Activated CD4-positive, alpha-beta T cell treated with anti-CD3 and anti-CD28 coated beads for 36 hours (primary cell): ENCODE measurements at places on chromosomes 3 and 15. TPM values are rescaled to one million over a fixed set of nuclear protein-coding genes. Genes with fewer than 3 reads are reported as not detected.

Gene ARID3B
- total RNA-seq: 23.9 TPM

GRCh38 chr15:95448531-95449229 lies 881.8 kb upstream of the NR2F2 start:
- H3K4me1 ChIP-seq: peaks cover 16% of the 10 kb centered on the region
- no peak overlapping the region for H3K4me3 ChIP-seq
- no peak overlapping the region for H3K27ac ChIP-seq
- no peaks in the 10 kb centered on the region for H3K27me3 ChIP-seq
- no peaks in the 10 kb centered on the region for H3K36me3 ChIP-seq

Gene TXNRD3
- total RNA-seq: 3.5 TPM

GRCh38 chr3:58260733-58261132 lies 23.1 kb downstream of the ABHD6 start:
- no peaks in the 10 kb centered on the region for H3K27me3 ChIP-seq
- DNase-seq: peak; percentile 12
- H3K4me1 ChIP-seq: no peaks in the 10 kb centered on the region
- H3K36me3 ChIP-seq: peaks cover 9% of the 10 kb centered on the region
- H3K27ac ChIP-seq: no peak overlapping the region
- no peak overlapping the region for H3K4me3 ChIP-seq

- H3K27me3 ChIP-seq: peaks cover 3% of the 10 kb centered on the region
- DNase-seq: no peak
- H3K4me1 ChIP-seq: no peaks in the 10 kb centered on the region
- no peak within 1 kb of the TSS for H3K4me3 ChIP-seq
- H3K36me3 ChIP-seq: no peaks in the 10 kb centered on the region
Measured at GRCh38 chr3:21750831-21751391, at the start of gene ZNF385D. Gene ZNF385D, minus strand, starts transcription at chr3:21751210. Its CDS starts 294 bp downstream, at chr3:21750916.

DNA sequence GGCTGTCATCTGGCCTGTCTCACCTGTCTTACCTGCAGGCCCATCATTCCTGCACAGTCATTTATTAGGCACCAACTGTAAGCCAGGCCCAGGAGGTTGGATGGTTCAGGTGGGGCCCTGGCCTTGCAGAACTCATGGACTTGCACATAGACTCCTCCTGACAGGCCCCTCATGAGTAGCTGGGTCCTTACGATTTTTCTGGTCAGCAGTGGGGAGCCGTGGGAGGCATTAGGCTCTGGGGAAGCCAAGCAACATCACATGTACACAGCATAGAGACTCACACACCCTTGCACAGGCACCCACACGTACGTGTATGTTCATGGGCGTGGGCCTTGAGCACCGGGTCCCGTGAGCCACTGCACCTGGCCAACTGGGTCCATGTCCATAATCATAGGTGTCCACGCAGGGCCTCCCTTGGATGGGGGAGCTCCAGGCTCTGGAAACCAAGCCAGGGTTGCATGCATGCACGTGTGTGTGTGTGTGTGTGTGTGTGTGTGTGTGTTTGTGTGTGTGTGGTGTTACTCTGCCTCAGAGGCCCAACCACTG lies 20.3 kb downstream of the CISH start:
- peaks cover 92% of the 10 kb centered on the region for H3K4me1 ChIP-seq
- H3K27me3 ChIP-seq: no peaks in the 10 kb centered on the region
- peak; percentile 63 for DNase-seq
- peak overlapping the region; percentile 57 for H3K4me3 ChIP-seq
